ENCODE measurements at places on chromosomes 3 and 15.

GRCh38 chr15:101091080-101092017 lies 160.5 kb downstream of the CHSY1 start:
- DNase-seq: no peak

DNA sequence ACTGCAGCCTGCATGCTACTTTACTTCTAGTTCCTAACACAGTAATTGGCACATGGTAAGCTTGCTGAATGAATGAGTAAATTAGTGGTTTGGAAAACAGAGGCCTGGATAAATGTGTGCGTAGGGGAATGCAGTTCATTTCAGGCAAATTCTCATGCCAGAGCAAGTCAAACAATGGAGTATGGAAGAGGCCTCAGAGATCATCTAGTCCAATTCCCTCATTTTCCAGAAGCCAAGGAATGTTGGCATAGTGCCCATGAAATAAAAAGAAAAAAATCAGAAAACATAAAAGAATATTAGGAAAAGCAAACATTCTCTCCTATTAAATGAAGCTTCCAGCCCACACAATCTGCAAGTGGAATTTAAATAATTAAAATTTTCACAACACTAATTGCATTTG lies 92.4 kb downstream of the MB21D2 start:
- no peak for DNase-seq

DNA sequence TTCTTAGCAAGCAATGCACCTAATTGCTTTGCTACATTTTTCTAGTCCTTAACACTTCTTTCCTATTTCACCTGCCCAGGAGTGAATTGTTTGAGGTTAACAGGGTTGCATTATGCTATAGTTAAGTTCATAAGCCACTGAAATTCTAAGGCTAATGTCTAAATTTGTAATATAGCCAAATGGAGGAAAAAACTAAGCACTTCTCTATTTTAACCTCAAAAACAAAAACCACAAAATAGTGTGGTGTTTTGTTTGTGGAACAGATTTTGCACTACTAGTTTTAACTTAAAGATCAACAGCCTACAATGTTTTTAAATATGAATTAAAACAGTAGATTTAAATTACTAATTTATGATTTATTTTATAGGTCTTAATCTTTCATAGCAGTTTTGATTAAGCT lies 5.5 kb downstream of the ATOSA start:
- no peak for DNase-seq

DNA sequence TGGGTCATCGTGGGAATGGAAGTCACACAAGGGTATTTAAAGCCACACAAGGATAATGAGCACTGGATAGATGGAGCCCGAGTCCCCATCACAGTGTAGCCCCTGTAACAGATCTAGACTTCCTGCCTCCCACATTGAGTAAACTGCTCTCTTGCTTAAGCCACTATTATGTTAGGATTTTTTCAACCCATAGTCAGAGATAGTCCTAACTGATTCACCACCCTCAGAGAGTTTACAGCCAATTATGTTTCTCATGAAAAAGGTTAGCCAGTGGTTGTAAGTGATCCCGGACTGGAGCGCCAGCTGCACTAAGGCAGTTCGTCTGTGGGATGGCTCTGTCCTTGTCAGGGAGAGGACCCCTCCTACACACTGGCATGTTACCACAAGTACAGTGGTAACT lies 77.0 kb downstream of the KLF13 start:
- no peak for DNase-seq

Data from COR-L47 (cell line).